Central memory CD8-positive, alpha-beta T cell (primary cell): ENCODE measurements at places on chromosomes 16 and 17.

DNA sequence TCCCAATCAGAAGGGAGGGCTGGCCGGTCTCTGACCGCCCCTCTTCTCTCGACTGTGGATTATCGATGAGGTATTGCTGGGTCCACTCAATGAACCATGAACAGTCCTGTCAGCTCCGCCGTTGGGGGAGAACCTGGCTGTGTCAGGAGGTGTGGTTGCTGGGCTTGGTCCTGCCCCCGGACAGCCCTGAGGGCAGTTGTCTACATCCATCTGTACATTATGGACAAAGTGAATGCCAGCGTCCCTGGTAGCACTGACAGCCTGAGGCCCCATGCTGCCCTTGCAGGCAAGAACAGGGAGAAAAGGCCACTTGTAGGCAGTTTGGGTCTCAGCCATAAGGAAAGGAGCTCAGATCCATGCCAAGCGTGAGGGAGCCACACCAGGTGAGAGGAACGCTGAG is 38.9 kb downstream of the ST3GAL2 start:
- peaks cover 27% of the 10 kb centered on the region for H3K4me1 ChIP-seq
- H3K27ac ChIP-seq, result no peak overlapping the region
- H3K27me3 ChIP-seq, result no peaks in the 10 kb centered on the region

- no peaks in the 10 kb centered on the region for H3K27me3 ChIP-seq
- H3K4me3 ChIP-seq, result no peak overlapping the region
- DNase-seq, result no peak
- H3K4me1 ChIP-seq, result peaks cover 5% of the 10 kb centered on the region
- H3K36me3 ChIP-seq, result peaks cover 4% of the 10 kb centered on the region
Observed at GRCh38 chr16:87163637-87164036, 153.6 kb downstream of the C16orf95 start.

DNA sequence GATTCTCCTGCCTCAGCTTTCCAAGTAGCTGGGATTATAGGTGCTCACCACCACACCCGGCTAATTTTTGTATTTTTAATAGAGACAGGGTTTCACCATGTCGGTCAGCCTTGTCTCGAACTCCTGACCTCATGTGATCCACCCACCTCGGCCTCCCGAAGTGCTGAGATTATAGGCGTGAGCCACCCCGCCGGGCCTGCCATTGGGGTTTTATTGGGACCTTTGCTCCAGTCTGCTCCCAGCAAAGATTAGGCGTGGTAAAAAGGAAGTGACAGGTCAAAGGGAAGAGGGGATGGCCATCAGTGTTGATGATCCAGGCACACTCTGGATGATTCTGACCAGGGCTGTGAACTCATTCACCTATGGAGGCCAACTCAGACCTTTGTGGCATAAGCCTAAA is 20.5 kb downstream of the MYLK3 start:
- H3K36me3 ChIP-seq, result peaks cover 2% of the 10 kb centered on the region
- no peak overlapping the region for H3K27ac ChIP-seq
- no peak for DNase-seq
- H3K4me1 ChIP-seq, result no peaks in the 10 kb centered on the region
- H3K27me3 ChIP-seq, result no peaks in the 10 kb centered on the region

- H3K4me1 ChIP-seq, result peaks cover 5% of the 10 kb centered on the region
- no peak overlapping the region for H3K4me3 ChIP-seq
- H3K27me3 ChIP-seq, result no peaks in the 10 kb centered on the region
- peaks cover 51% of the 10 kb centered on the region for H3K36me3 ChIP-seq
- DNase-seq, result no peak
Observed at GRCh38 chr16:70493802-70494201, 29.6 kb downstream of the COG4 start.

DNA sequence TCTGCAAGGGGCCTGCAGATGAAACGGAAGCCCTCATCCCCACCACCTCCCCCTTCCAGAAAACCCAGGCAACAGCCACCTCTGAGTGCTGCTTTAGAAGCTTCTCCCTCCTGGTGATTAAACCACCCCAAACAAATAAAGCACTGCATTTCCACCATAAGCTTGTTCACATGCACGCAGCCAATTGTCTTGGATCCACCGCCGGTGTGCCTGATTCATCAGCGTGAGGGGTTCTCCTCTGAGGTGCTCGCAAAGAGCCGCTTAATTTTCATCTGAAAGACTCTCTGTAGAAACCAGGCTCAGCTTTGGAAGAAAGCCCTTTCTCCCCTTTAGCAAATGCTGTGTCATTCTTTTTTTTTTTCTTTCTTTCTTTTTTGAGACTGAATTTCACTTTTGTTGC is 155.2 kb upstream of the EEF2KMT start:
- H3K4me3 ChIP-seq, result no peak overlapping the region
- DNase-seq, result no peak
- no peaks in the 10 kb centered on the region for H3K36me3 ChIP-seq
- H3K27ac ChIP-seq, result no peak overlapping the region
- H3K27me3 ChIP-seq, result peaks cover 44% of the 10 kb centered on the region
- no peaks in the 10 kb centered on the region for H3K4me1 ChIP-seq

DNA sequence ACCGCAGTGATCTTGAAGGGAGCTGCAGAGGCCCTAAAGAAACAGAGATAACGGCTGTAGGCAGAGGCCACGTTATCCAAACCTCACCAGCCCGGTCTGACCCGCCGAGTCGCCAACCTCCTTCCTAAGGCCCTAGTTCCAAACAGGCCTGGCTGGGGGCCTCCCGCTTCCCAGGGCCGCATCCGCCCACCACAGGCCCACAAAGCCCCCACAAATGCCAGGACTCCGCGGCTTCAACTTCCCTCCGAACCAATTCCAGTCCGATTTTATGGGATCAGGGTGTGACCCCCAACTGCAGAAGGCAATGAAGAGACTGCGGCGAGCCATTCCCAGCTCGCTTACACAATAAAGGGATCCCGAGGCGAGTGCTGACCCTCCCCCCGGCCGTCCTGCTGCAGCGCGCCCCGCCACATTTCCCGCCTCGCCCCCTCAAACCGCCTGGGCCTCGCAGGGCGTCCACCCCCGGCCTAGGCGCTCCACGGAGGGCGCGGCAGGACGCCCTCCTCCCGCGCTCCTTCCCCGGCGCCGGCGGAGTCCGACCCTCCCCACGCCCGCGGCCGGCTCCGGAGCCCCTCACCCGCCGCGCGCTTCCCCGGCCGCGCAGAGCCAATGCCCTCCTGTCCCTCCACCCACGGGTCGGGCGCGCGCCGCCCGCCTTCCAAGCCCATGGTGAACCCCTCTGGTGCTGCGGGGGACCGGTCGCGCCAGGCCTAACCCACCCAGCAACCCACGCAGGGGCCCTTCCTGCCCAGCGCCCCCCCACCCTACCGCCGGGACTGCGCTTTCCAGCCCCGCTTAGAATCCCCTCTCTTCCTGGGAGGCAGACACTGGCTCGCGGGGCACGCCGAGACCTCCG is 926 bp downstream of the MYH10 start:
- peak overlapping the region; percentile 84 for H3K4me3 ChIP-seq
- H3K27ac ChIP-seq, result no peak overlapping the region
- H3K4me1 ChIP-seq, result peaks cover 10% of the 10 kb centered on the region
- peaks cover 68% of the 10 kb centered on the region for H3K27me3 ChIP-seq
- peaks cover 4% of the 10 kb centered on the region for H3K36me3 ChIP-seq

DNA sequence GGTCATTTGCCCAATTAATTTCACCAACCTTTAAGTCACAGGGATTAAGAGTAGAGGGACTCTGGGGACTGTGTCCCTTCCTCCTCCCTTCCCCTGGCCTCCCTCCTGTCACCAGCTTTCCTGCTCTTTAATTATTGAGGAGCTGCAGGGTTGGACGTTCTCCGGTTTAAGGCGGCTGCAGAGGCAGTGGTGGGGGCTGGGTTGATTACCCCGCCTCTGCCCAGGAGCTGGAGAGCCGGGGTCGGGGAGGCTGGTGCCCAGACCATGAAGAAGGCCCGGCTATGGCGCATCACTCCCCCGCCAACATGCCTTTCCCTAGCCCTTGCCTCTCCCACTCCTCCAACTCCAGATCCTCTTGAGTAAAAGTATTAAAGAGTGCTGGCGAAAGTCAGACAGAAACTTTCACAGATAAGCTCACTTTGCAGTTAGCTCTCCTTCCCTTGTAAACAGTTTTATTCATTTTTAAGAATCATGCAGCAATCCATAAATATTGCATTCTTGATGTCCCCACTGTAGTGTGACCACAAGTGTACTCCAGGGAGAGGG is 1.1 kb upstream of the FOXJ1 start:
- peaks cover 68% of the 10 kb centered on the region for H3K4me1 ChIP-seq
- peaks cover 9% of the 10 kb centered on the region for H3K27me3 ChIP-seq
- no peak for DNase-seq
- H3K36me3 ChIP-seq, result peaks cover 11% of the 10 kb centered on the region
- H3K27ac ChIP-seq, result no peak overlapping the region
- H3K4me3 ChIP-seq, result peak overlapping the region; percentile 78

DNA sequence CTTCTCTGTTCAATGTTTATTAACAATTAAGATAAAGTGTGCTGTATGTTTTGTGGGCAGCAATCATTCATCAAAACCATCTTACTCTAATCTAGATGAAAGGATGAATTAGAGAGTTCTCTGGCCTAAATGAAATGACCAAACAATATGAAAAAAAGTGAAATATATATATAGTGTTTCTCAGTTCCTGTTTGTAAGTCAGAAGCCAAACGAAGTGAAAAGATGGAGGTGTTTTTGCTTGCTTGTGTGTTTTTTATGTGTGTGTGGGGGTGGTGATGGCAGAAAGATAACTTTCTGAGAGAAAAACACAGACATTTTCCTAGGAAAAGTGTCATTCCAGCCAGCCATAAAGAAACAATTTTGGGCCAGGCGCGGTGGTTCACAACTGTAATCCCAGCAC is 138.6 kb downstream of the CDH8 start:
- DNase-seq, result no peak
- no peaks in the 10 kb centered on the region for H3K4me1 ChIP-seq
- no peak overlapping the region for H3K4me3 ChIP-seq
- no peaks in the 10 kb centered on the region for H3K36me3 ChIP-seq
- no peaks in the 10 kb centered on the region for H3K27me3 ChIP-seq
- H3K27ac ChIP-seq, result no peak overlapping the region

DNA sequence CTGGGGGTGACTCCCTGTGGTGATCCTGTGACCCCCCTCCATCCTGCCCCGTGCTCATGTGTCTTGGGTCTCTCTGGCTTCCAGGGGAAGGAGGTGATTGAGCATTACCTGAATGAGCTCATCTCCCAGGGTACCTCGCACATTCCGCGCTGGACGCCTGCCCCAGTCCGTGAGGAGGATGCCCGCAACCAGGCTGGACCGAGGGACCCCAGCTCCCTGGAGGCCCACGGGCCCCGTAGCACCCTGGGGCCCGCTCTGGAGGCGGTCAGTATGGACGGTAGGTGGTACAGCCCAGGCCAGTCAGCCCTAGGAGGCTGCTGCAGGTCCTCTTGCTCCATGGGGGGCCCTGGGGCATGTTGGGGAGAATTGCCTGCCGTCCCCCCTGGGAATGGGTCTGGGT is 33.6 kb downstream of the SEC14L5 start:
- H3K4me3 ChIP-seq, result no peak overlapping the region
- peaks cover 7% of the 10 kb centered on the region for H3K4me1 ChIP-seq
- no peak for DNase-seq
- peaks cover 67% of the 10 kb centered on the region for H3K27me3 ChIP-seq
- no peaks in the 10 kb centered on the region for H3K36me3 ChIP-seq

DNA sequence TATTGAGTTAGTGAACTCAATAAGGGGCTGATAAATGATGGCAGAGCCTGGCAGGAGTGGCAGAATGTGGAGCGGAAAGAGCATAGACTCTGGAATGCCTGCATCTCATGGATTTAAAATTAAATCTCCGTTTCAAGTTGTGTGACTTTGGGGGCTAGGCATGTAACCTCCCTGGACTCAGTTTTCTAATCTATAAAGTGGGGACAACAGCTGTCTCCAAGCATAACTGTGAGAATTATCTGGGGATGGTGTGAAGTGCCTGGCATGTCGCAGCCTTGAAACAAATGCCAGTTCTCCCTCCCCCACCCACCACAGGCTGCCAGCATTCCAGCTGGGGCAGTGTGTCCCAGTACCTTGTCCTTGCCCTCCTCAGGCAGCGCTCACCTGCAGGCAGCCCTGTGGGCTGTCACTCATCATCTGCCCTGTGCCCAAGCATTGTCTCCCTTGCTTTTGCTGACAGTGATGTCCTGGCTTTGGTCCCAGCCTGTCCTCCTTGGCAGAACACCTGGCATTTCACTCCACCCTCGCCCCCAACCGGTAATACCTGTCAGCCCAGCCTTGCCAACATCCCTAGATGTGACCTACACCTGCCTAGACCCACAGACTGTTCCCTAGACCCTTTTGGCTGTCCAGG is 129.6 kb downstream of the MRM1 start:
- no peak overlapping the region for H3K27ac ChIP-seq
- H3K4me1 ChIP-seq, result peaks cover 19% of the 10 kb centered on the region
- DNase-seq, result no peak
- H3K36me3 ChIP-seq, result peaks cover 4% of the 10 kb centered on the region
- peaks cover 62% of the 10 kb centered on the region for H3K27me3 ChIP-seq
- H3K4me3 ChIP-seq, result no peak overlapping the region

DNA sequence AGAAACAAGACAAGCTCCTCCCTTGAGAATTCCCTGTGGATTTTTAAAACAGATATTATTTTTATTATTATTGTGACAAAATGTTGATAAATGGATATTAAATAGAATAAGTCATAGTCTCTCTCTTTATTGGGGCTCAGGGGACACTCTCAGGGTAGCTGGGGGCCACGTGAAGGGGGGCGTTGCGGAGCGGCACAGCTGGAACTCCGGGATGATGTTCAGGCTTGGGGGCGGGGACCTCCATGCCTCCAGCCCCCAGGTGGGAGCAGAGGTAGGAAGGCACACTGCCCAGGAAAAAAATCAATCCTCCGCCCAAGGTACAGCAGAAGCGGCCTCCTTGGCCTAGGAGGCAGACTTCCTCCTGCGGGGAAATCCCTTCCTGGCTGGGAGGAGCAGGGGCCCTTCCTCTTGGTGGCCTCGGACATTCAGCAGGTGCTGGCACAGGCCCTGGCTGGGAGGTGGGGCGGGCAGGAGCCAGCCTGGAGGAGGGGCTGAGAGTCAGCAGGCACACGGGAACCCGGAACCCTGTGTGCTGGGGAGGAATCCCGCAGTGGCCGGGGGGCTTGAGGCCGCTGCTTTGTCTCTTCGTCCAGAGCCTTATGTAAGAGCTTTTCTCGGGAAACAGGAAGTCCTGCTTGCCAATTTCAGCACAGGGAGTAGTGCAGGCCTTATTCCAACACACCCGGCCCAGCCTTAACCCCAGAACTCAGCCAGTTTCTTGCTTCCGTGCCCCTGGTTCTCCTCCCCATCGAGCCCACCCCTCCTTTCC is 591 bp upstream of the TNFSF13 start:
- peaks cover 47% of the 10 kb centered on the region for H3K4me1 ChIP-seq
- no peaks in the 10 kb centered on the region for H3K27me3 ChIP-seq
- peaks cover 21% of the 10 kb centered on the region for H3K36me3 ChIP-seq
- no peak for DNase-seq

DNA sequence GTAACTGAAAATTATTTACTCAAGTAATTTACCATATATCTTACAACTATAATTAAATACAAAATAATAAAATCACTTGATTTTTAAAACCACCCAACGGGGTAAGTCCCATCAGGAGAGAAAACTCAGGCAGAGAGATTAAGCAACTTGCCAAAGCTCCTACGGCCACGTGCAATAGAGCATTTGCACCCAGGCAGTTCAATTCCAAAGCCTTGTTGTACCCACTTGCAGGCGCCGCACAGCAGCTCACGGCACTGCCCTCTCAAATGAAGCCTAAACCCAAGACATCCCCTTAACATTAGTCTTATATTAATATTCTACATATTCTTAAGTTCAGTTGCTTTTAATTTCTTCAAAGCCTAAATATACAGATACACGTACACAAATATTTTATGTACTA is 75.7 kb downstream of the SPAG9 start:
- no peak overlapping the region for H3K27ac ChIP-seq
- peaks cover 3% of the 10 kb centered on the region for H3K4me1 ChIP-seq
- no peak overlapping the region for H3K4me3 ChIP-seq
- H3K27me3 ChIP-seq, result no peaks in the 10 kb centered on the region
